ENCODE measurements at places on chromosomes 2 and 18. TPM values are rescaled to one million over a fixed set of nuclear protein-coding genes. Genes with fewer than 3 reads are reported as not detected.

DNA sequence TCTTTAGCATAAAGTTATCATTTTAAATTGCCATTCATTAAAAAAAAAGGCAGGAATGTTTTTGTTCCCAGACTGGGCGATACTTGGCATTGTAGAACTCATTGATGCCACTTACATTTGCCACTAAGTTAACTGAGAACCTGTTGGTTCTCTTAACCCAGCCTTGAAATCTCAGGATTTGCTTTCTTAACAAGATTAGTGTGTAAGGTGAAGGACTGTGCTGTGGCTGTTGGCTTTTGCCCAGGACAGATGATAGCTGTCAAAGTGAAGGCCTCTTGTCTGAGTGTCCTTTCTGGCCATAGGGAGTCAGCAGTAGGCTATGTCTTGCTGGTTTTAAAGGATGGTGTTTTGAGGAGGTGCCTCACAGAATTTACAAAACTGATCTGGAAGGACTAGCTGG is 2.6 kb downstream of the DPYSL5 start:
- DNase-seq, result no peak

- no peak for DNase-seq
These were observed 40.0 kb downstream of the TXNL1 start for GRCh38 chr18:56598422-56598821.

DNA sequence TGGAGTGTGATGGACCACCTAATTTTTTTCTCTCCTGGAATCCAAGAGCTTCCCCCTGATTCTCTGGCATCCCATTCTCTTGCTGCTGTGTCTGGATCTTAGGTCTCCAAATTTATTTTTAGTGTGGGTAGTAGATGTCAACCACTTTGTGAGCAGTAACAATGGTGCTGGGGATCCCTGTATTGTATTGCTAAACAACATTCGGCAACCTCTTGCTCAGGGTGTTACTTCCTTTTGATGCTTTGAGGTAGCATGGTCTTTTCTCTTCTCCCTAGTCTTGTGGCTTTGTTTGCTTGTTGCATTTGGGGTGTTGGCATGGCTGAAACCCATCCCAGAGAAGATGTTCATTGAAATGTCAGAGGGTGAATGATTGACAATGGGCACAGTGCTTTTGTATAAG is 737.4 kb downstream of the BCL11A start:
- no peak for DNase-seq

GRCh38 chr2:85792783-85793441 is 39.1 kb downstream of the ATOH8 start:
- no peak for DNase-seq

Gene ALK
- 0.20 TPM for total RNA-seq
